ENCODE measurements at places on chromosomes 6 and 20.

- no peak for DNase-seq
Measured at GRCh38 chr6:53939830-53940229, 145.0 kb downstream of the LRRC1 start.

DNA sequence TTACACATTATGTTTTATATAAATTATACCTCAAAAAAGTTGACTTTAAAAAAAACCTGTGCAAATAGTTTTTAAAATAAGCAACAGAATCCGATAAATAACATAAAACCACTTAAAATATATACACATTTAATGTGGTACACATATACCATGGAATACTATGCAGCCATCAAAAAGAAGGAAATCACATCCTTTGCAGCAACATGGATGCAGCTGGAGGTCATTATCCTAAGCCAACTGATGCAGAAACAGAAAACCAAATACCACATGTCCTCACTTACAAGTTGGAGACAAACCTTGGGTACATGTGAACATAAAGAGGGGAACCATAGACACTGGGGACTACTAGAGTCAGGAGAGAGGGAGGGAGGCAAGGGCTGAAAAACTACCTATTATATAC, 4.0 kb upstream of the DEFB121 start:
- no peak for DNase-seq

GRCh38 chr6:42012501-42013133, 37.7 kb upstream of the TAF8 start:
- no peak for DNase-seq

- DNase-seq, result no peak
Measured at GRCh38 chr20:1566701-1567100, 9.2 kb upstream of the SIRPD start.

GRCh38 chr6:111668410-111668809, 62.7 kb upstream of the TRAF3IP2 start:
- no peak for DNase-seq

GRCh38 chr6:15922510-15923250, 206.2 kb upstream of the MYLIP start:
- no peak for DNase-seq

Data from stimulated activated CD4-positive, alpha-beta T cell treated with anti-CD3 and anti-CD28 coated beads, Interleukin-12 subunit alpha, Interleukin-12 subunit beta, amount 100 ng/mL, for 24 hours (primary cell).